ENCODE measurements at places on chromosomes 16 and 17.
A peak's percentile ranks its signal among the peaks of the same experiment; 100 is the strongest.

GRCh38 chr17:66573078-66573477 is 261.8 kb upstream of the CACNG5 start:
- DNase-seq: no peak

- no peak for DNase-seq
Observed at GRCh38 chr16:66146798-66147197, 219.7 kb upstream of the CDH5 start.

DNA sequence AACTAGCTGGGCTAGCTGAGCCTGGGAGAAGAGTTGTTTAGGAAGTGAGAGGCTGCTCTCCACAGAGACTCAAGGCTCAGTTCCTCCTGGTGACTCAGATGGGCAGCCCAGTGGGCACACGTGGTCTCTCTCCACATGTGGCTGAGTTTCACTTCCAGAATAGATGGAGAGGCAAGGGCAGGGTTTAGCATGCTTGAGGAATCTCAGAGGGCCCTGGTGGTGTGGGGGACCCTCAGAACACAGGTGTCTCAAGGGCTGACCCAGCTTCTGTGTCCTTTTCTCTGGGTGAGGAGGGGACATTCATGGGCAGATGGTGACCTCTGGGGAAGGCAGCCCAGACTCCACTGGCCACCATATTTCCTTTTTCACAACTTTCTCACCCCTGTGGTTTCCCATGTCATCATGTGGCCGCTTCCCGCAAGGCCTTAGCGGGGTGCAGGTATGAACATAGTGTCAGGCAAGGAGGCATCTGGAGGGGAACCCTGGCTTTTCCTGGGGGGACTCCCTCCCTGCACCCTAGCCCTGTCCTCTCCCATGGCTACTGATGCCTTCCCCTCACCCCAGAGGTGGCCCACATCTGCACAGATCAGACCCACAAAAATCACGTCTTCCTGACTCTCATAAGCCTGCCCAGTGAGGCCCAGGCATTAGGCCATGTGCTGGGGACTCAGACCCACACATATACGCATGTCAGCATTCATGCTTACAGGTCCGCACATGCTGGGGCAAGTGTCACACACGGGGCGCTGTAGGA is 3.3 kb downstream of the GRN start:
- no peak for DNase-seq

- DNase-seq: no peak
Observed at GRCh38 chr16:78984887-78985464, 615.6 kb downstream of the MAF start.

DNA sequence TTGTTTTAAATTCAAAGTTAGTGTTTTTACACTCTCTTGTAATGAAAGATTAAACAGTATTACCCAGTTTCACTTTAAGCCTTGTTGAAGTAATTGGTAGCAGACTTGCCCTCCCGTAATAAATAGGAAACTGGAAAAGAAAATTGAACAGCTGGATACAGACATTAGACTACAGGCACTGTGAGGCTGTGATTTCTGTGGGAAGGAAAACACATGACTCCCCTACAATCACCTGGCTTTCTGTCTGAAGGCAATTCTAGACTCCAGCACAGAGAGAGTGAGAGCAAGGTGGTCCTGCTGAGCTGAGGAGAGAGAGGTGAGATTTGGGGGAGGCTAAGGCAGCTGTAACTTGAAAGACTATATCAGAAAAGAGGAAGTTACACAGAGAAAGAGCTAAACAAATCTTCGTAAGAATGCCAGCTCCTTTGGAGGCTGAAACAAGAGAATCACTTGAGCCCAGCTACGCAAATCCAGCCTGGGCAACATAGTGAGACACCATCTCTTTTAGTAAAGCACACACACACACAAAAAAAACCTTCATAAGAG is 57.8 kb upstream of the CDYL2 start:
- no peak for DNase-seq

GRCh38 chr16:89721546-89722391 is 432 bp downstream of the ZNF276 start:
- peak; percentile 56 for DNase-seq

- no peak for DNase-seq
Observed at GRCh38 chr16:12063004-12063395, 86.5 kb downstream of the SNX29 start.

DNA sequence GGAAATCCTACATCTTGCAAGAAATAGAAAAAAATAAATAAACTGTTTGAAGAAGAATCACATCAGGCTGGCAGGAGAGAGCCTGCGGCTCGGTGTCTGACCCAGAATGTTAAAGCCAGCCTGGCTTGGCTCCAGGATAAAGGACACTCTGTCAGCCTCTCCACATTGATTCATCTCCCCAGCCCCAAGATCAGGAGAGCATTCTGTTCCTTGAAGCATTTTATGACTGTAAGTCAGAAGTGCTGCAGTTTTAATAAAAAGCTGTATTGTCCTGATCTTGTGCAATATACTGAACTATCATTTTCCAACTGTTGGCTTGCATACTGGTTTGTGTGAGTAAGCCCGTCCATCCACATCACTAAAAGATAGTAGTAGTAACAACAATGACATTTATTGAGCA is 426.6 kb downstream of the HAPSTR1 start:
- DNase-seq: no peak

DNA sequence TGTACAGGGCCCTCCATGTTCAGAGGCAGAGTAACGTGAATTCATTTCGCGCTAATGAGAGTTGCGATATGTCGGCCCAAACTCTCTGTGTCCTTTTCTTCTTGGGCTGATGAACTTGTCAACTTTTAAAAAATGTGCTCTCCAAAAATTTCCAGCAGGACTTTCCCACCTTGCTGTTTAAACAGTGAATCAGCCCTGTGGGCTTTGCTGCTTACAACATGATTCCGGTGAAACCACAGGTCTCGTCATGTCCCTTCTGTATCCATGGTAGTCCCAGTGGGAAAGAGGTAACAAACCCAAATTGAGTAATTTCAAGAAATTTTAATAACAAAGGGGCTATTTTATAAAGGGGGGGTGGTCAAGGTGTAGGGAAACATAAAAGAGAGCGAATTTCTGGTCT is 612.9 kb downstream of the MAF start:
- DNase-seq: no peak

GRCh38 chr16:50282010-50282538 is 15.7 kb downstream of the ADCY7 start:
- DNase-seq: no peak

DNA sequence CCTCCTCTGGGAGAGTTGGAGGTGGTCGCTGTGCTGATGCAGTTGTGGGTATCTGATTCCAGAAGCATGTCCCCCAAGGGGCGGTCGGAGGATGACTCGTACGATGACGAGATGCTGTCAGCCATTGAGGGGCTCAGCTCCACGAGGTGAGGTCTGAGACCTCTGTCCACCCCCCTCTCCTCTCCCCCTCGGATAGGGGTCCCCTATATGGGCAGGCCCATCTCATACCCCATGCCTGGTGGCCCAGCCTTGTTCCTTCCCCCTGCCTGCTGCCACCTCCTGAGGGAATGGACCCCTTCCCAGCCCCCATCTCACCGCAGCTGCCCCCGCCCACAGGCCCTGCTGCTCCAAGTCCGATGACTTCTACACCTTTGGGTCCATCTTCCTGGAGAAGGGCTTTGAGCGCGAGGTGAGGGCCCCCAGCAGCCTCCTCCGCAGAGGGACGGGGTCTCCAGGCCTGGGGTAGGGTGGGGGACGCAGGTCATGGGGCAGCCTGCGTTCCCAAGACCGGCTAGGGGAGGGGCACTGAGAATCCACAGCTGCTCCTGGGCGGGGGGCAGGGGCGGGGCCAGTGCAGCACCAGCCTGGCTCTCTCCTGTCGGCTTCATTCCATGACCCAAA is 39.2 kb downstream of the ADCY7 start:
- DNase-seq: no peak

DNA sequence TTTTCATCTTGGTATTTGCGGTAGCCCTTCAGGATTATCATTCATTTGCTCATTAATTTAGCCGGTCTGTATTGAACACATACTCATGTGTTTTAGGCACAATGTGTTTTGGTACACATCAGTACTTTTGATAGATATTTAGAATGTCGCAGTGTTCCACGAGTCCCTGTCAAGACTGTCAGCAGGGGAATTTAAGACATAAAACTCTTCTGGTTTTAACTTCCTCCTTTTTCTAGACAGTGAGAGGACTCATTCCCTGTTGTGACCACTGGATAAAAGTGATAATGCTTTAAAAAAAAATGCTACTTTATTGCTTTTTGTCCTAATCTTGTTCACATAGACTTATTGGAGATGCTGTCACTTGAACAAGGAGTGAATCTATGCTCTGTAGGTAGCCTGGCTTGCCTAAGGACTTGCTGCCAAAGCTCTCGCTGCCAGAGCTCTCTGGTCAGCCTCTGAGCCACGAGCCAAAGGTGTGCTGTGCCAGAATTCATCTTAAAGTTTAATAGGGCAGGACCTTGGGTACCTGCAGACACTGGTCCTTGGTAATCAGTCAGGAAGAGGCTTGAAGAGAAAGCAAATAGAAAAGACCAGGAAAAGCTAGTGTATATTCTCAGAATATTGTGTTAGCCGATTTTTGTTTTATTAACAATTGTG is 5.4 kb downstream of the DCAF7 start:
- DNase-seq: no peak

All from A549 (cell line).